ENCODE measurements at places on chromosomes 7 and 10.

GRCh38 chr7:131325179-131325840 is 2.4 kb upstream of the MKLN1 start:
- DNase-seq: no peak

- DNase-seq: no peak
Observed at GRCh38 chr10:35438718-35439571, 102.6 kb downstream of the CCNY start.

GRCh38 chr10:101614663-101615524 is 26.8 kb downstream of the DPCD start:
- DNase-seq: no peak

DNA sequence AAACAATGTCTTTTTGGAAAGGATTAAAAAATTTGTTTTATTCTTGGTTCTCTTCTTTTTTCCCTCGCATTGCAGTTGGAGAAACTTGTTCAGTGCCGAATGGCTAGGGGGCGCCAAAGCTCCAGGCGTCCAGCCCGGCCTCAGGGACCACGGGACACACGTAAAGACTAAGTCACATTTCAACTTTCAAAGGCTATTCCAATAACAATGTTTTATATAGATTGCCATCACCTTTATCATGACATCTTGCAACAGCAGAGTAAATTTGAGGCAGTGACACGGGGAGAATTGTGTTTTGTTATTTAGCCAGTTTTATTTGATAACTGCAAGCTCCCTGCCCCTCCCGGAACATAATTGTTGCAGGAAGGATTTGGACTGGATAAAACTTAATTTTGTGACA is 2.2 kb upstream of the IGFBP3 start:
- peak; percentile 12 for DNase-seq

DNA sequence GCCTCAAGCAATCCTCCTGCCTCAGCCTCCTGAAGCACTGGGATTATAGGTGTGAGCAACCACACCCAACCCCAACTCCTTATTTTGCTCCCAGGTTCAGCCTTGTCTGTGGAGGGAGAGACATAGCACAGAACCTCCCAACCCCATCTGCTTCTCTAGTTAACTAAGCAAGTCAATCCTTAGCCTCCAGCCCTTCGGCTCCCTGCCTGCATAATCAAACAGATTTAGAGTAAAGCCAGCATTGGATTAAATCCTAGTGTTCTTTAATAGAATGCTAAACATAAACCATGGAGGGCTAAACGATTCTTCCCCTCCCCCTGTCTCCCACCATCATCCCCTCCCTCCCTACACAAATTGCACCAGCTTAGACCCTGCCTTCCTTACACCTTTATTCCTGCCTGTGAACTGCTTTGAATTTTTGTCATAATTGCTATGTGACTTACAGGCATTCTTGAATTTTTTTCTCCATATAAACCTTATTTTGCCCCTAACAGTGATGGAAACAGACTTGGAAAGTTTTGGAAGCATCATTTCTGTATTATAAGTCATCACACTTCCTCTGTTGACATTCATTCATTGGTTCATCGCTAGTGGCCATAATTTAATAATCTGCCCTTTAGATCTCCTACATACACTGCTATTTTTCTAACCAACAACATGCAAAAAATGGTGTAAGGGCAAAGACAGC is 72.6 kb upstream of the TOMM7 start:
- DNase-seq: no peak

DNA sequence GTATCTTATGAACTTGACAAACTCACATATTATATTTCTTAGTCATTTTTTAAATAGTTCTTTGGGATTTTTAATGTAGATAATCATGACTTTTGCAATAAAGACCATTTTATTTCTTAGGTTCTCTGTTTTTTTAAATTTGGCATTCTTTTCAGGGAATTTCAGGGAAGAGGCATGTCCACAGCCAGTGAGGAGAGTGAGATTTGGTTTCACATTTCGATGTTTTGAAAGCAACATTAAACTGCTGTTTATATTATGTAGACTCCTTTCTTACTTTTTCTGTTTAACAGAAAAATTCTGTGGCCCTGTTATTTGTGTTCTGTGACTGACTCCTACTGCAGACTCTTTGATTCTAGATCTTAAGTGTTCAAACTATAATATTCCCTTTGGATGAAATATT is 153.7 kb downstream of the FAM107B start:
- no peak for DNase-seq

GRCh38 chr10:104054430-104054829 is 31.2 kb downstream of the COL17A1 start:
- no peak for DNase-seq

DNA sequence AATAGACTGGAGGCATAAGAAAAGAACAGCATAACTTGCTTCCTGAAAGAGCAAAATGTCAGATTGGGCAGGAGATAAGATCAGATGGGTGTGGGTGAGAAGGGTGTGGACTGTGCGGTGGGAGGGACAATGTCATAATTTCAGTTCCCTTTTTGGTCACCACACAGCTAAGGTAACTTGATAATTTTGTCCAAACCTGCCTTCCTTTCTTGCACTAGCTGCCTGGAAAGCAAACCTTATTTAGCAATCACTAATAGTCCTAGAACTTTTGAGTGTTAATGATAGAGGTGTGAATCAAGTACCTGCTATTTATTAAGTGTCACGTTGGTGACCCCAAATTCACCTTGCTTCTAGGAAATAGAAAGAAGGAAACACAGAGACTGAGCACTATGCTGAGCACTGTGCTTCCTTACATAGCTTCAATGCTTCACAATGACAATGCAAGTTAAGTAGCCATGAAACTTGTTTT is 72.4 kb upstream of the SP4 start:
- DNase-seq: no peak

DNA sequence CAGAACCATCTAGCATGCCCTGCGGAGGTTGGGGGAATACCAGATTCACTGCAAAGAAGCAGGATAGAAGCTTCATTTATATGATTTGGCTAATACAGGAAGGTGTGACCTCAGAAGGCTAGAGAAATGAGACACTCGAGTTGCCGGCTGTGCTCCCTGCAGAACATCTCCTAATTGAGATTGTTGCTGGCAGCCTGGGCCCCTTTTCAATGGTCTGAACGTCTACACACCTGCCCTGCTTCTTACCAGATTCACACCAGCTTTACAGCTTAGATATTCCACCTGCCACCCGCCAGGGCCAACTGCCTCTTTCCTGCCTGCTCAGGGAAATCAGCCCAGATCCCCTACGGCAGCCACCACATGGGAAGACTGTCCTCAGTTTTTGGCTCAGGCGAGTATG is 475.3 kb upstream of the AUTS2 start:
- peak; percentile 2 for DNase-seq
